Stimulated activated CD8-positive, alpha-beta memory T cell treated with anti-CD3 and anti-CD28 coated beads, Interleukin-2, amount 100 ng/mL, for 1 hour (primary cell): ENCODE measurements at places on chromosomes 6 and 20.

GRCh38 chr20:47784599-47785310 lies 526 bp downstream of the SULF2 start:
- DNase-seq: no peak

GRCh38 chr20:1674361-1674760 lies 16.8 kb upstream of the SIRPG start:
- no peak for DNase-seq

DNA sequence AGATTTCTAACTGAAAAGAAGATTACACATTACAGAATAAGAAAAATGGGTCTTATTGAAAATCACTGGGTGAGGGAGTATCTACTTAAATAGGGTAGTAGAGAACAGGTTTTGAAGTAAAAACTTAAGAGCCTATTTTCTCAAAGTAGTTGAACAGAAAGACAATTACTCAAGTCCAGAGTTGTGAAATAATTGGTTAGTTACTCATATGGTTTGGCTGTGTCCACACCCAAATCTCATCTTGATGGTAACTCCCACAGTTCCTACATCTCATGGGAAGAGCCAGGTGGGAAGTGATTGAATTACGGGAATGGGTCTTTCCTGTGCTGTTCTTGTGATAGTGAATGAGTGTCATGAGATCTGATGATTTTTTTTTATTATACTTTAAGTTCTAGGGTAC lies 1035.3 kb upstream of the GJE1 start:
- no peak for DNase-seq

- DNase-seq: no peak
These were observed 5.5 kb downstream of the SNRPB start for GRCh38 chr20:2465100-2465499.

DNA sequence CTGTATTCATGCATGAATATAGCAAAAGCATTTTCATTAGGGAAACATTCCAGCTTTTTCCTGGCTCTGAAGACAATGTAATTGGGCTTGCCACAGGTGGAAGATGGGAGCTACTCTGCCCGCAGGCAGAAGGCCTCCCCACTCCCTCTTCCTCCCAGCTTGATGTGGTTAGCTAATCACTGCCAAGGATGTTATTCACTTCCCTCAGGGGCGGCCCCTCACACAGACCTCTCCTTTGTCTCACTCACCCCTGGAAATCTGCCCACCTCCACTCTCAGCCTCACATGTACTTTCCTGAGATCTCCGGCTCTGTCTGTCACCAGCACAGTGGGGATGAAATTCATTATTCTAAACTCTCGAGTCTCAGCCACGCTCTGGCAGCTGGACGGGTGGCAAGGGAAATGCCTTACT lies 100.7 kb downstream of the ANKRD60 start:
- DNase-seq: no peak

GRCh38 chr20:58245181-58245891 lies 16.9 kb upstream of the ANKRD60 start:
- no peak for DNase-seq

- DNase-seq: no peak
These were observed 26.2 kb downstream of the TULP4 start for GRCh38 chr6:158338311-158339112.

GRCh38 chr6:43399932-43400487 lies 27.3 kb upstream of the ABCC10 start:
- no peak for DNase-seq

- no peak for DNase-seq
These were observed 25.2 kb downstream of the TRIM38 start for GRCh38 chr6:25987845-25988244.

GRCh38 chr20:25269833-25270170 lies 21.9 kb downstream of the PYGB start:
- no peak for DNase-seq

DNA sequence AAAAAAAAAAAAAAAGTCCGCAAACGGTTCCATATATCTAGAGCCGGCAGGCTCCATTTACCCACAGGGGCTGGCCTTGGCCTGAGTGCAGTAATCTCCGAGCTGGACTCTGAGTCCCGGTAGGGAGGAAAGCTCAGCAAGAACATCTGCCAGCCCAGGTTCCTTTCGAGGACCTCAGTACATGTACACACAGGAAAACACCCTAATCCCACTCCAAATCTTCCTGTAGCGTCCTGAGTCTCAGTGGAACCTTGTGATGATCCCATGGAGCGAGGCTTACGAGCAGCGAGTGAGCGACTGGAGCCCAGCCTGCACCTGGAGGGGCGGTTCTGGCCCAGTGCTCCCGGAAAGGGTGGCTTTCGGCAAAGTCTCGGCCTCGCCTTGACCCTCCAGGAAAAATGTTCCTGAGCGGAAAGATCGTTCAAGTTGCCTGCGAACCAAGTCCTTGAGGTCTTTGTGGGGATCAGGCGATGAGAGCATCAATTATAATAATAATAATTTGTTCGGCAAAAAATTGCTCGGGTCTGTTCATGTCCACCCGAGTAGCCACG lies 32.1 kb downstream of the PRSS16 start:
- no peak for DNase-seq

DNA sequence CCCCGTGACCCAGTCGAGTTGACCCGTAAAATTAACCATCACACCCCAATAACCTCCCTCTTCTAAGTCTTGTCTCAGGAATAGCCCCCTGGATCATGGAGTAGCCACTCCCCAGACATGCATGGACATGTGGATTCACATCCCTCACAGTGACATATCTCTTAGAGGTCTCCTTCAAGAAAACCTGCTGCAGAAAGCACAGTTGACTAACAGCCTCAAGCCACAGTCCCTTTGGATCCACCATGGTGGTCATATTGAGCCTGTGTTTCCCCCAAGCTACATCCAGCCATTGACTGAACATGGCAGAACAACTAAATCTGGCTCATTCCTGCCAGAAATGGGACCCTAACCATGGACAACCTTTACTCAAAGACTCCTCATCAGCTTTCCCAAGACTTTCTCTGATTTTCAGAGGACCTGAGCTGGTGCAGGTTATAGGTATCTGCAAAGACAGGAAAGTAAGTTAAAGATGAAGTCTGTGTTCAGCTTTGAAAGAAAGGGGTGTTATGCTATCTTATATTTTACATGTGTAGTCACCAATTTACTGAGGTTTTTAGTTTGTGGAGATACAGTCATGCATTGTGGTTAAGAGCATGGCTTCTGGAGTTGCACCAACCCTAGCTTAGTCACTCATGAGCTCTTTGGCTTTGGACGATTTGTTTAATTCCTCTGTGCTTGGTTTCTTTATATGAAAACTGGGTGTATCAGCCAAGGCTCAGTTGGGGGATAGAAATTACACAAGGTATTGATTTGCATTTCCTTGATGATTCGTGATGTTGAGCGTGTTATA lies 219.1 kb downstream of the MYLK4 start:
- no peak for DNase-seq

DNA sequence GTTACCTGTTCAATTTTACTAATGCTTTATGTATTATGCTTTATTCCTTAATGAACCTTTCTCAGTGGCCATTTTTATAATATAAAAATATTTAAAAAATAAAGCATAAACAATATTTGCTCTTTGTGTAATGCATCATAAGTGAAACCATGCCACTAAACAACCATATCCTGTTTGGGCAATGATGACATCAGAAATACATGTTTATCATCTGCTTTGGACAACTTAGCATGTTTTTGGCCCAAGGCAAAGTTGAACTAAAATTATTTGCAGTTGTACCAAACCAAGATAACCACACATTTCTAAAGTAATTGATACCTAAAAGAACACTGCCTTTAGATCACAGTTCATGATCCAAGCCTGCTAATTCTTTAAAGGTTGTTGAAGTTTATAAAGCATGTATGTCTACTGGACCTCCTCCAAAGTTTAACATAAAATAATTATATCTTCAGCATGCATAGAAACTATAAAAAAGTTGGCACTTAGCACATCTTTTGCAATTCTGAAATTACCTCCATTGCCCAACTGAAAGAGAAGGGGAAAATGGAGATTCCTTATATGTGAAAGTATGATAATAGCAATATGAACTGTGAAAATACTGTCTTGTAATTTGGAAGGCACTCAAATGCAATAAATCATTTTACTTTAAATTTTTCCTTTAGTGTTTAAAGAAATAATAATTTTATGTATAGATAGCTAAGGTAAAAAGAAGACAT lies 325.6 kb upstream of the RUNX2 start:
- DNase-seq: no peak

DNA sequence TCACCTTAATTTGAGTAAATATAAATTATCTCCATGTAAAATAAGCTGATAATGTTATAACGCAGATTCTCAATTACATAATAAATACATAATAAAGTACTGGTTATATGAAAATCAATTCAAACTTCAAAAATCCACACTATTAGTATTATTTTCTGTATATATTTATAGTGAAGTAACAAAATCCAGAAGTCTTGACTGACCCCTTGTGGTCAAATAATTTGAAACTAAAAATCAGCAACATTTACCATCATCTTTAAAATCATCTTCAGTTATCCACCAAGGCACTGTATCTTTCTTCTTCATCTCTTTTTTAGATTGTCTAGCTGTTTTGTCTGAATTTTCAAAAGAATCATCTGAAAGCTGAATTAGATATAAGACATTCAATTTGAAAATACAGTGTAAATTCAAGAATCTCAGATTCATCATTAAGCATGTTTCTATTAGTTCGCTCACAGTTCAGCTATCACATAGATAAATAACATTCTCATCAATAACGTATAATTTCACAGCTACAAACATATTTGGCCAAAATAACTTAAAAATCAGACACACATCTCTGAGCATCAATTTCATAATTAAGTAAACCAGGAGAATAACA lies 6.5 kb downstream of the CEP162 start:
- no peak for DNase-seq

DNA sequence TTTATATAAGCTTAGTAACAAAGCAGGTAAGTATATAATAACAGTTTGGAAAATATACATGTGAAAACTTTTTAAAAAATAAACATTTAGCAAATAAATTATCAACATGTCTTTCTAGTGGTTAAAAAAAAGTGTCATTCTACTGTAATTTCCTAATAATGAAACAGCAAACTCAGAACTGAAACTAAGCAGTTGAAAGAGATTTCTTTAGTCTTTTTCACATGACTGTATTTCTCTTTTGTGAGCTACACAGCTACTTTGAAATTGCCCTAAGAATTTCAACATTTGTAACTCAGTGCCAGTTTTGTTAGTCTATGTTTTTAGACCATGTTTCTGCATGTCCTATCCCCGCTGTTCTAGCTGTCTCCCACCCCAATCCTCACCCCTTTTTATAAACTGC lies 28.4 kb upstream of the SDHAF4 start:
- no peak for DNase-seq

GRCh38 chr20:2932498-2932897 lies 59.2 kb downstream of the PTPRA start:
- DNase-seq: no peak

- no peak for DNase-seq
These were observed 49.0 kb upstream of the CDYL start for GRCh38 chr6:4727217-4727616.

DNA sequence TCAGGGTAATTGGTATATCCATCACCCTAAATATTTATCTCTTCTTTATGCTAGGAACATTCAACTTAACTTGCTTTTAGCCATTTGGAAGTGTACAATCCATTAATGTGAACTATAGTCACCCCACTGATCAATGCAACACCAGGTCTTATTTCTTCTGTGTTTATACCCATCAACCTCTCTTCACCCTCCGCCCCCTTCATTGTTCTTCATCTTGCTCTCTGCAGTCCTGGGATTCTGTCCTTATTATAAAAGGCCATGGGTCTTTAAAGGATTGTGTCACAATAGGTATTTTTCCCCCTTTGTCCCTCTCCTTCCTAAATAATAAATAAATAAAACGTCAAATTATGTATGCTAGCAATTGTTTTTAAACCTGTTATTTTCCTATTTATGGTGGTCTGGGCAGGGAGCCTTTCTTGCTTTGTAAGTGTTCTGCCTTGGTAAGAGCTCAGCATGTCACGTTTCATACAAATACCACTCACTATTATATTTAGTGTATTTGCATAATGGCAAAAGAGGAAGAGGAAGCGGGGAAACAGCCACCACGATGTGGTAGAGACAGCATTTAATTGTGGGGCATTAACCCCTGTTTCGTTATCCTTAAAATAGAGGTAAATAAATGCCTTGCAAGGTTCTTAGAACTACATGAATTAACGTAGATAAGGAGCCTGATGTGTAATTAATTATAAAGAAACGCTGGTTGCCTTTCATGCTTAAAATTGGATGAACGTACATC lies 1.9 kb downstream of the ABRACL start:
- no peak for DNase-seq

DNA sequence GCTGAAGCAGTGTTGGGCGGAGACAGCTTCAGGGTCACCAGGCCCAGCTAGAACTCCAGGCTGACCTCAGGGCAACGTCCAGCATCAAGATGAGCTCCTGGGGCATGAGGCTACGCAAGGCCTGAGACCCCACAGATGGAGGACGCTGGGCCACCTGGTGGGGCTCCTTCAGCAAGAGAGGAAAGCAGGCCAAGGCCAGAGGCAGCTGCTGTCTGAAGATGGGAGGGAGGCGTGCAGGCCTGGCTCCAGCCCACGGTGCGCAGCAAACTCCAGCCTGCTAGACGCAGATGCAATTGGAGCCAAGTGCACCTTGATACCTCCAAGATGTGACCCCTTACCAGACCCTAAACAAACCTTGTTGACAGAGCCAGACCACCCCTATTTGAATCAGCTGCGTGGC lies 220.9 kb upstream of the RREB1 start:
- DNase-seq: no peak

- DNase-seq: no peak
These were observed 70.6 kb downstream of the FARS2 start for GRCh38 chr6:5331845-5332442.

- DNase-seq: no peak
These were observed 160.4 kb downstream of the PACRG start for GRCh38 chr6:162887981-162888689.

GRCh38 chr6:147467886-147468285 lies 40.6 kb upstream of the SAMD5 start:
- no peak for DNase-seq

GRCh38 chr20:57053793-57054552 lies 212.5 kb downstream of the BMP7 start:
- DNase-seq: no peak

DNA sequence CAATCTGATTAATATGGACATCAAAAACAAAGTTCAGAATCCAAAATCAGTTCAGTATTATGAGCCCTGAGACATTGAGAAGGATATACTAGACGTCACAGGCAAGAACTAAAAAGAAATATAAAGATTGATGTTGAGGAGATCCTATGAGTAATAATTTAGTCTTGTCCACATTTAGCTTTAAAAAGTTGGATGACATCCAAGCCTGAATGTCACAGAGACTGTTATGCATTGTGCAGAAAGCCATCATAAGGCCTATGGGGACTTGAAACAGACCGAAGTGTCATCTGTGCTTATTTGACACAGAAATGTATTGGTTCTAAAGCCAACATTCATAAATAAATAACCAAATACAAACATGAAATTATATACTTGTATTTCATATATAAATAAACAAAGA lies 581.8 kb upstream of the MMS22L start:
- no peak for DNase-seq

DNA sequence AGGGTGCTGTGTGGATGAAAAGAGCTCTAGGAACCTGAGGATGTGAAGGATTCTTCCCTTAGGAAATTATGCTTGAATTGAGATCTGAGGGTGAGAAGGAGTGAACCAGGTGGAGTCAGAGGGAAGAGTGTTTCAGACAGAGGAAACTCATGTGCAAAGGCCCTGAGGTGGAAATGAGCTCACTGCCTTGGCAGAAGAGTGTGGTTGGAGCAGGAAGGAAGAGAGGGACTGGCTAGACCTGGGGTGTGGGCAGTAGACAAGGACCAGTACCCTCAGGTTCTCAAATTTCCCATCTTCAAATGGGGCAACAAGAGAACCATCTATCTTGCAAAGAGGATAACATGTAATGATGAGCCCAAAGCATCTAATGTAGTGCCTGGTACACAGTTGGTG lies 24.0 kb upstream of the GTSF1L start:
- no peak for DNase-seq
